ENCODE measurements at places on chromosomes 2 and 18. TPM values are rescaled to one million over a fixed set of nuclear protein-coding genes. Genes with fewer than 3 reads are reported as not detected.

DNA sequence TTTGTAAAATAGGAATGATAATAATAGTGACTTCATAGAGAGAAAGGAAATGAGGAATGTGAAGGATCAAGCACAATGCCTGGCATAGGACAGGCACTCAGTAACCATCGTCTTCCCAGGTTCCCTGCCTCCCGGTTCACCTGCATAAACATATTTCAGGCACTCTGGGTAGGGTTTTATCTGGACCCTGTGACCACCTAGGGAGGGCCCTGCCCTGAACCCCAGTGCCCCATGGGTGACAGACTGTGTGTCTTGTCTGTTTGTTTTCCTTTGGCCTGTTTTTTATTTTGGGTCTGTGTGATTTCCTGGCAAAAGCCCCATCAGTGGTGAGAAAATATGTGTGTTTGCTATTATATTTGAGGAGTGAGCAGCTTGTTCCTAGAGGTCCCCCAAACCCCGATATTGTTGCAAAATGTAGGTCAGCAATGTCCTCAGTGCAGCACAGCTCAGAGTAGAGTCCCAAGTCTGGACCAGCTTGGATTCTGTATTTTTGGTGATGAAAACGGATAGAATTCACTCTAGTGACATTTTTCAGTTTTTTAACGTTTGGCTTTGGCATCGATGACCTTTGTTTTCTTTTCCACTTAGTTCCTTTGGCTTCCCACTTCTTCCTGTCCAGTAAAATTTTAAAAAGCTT, 9.6 kb upstream of the NT5C1B start:
- ATAC-seq = no peak

The SCN7A gene
- total RNA-seq = 3.8 TPM

The ITPRIPL1 gene
- total RNA-seq = 3.4 TPM

DNA sequence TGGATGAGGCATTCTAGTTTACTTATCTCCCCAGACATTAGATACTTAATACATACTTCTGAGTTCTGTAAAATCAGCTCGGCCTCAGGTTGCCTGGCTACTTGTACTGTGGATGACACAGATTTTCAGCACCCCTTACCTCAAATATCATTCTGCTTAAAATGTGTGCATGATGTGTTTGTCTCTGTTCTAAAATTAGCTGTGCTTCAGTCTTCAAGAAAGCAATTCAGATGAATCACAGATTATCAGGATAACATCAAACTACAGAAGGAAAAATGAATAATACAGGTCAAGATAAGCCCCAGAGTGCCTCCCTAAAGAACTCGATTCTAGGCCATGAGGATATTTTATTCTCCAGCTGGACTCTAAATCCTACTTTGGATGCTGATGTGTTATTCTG, 21.3 kb upstream of the MAPRE2 start:
- ATAC-seq = no peak

DNA sequence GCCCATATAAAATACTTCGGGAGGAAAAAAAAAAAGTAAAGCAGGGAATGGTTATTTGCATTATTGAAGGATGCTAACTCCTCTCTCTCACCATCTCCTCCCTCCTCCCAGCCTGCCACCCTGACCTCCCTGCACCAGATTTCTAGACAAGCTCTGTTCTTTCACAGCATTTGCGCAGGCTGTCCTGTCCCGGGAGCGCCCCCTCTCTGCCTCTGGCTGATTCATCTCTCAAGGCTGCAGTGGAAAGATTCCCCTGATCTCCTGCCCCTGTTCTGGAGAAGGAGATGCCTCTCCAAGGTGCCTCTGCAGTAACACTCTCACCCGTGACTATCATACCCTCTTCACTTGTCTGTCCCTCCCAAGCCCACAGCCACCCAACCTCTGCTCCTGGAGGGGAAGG, 38.5 kb downstream of the COL4A4 start:
- no peak for ATAC-seq
